ENCODE measurements at places on chromosomes 6 and 20. TPM values are rescaled to one million over a fixed set of nuclear protein-coding genes. Genes with fewer than 3 reads are reported as not detected.

- DNase-seq = no peak
Measured at GRCh38 chr6:9851541-9852380, 563.1 kb downstream of the TFAP2A start.

- no peak for DNase-seq
Measured at GRCh38 chr6:107314531-107314939, 144.8 kb downstream of the PDSS2 start.

GRCh38 chr6:149075616-149076354, 241.7 kb upstream of the TAB2 start:
- DNase-seq = no peak

GRCh38 chr20:52643034-52643433, 329.1 kb upstream of the TSHZ2 start:
- DNase-seq = no peak

- DNase-seq = no peak
Measured at GRCh38 chr20:20362774-20363433, 5.0 kb upstream of the INSM1 start.

- DNase-seq = no peak
Measured at GRCh38 chr6:4907602-4908001, 96.2 kb downstream of the RPP40 start.

GRCh38 chr6:5191722-5192121, 69.0 kb downstream of the LYRM4 start:
- no peak for DNase-seq

- DNase-seq = no peak
Measured at GRCh38 chr6:130811932-130812331, 15.3 kb upstream of the SMLR1 start.

DNA sequence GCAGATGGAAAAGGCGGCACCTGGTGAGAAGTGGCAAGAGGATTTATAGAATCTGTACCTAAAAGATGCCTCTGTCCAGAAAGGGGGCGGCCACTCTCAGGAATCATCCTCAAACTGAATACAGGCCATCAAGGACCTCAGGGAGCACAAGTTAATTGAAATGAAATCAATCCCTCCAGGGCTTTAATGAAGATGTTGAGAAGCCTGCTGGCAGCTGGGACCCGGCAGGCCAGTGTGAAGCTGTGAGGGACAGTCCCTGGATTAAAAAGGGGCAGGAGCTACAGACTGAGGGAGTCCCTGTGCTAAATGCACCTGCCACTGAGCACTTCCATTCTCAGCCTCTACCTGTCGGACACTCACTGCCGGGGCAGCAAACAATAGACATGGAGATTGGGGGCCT, 107.7 kb upstream of the GGTLC1 start:
- DNase-seq = no peak

DNA sequence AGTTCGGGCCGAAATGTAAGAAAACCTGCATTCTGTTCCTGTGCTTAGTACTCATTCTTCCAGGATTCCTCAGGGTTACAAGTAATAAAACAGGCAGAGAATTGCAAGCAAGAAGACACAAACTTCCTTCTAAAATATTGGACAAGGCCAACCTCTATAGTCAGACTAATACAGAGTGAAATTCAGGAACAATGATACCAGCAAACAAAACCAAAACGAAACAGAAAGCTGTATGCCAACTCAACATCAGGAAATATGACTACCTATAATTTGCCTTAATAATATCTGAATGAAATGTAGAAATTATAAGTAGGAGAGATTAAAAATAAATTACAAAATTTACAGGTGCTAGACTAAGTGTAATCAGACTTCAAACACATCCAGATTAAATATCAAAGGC, 238.8 kb downstream of the HIVEP2 start:
- no peak for DNase-seq

The TMEM244 gene
- not detected for total RNA-seq

The CDK19 gene
- 8.3 TPM for total RNA-seq

The KHDRBS2 gene
- total RNA-seq = 0.16 TPM

The SAMD5 gene
- 3.0 TPM for total RNA-seq

The DOK5 gene
- 26.3 TPM for total RNA-seq

Data from cardiac septum (tissue), 1 donor.